ENCODE measurements at places on chromosomes 7 and 10.

GRCh38 chr10:73875139-73875475 lies 752 bp upstream of the CAMK2G start:
- no peak for DNase-seq

- DNase-seq, result no peak
Observed at GRCh38 chr10:133473270-133473669, 19.5 kb downstream of the SCART1 start.

DNA sequence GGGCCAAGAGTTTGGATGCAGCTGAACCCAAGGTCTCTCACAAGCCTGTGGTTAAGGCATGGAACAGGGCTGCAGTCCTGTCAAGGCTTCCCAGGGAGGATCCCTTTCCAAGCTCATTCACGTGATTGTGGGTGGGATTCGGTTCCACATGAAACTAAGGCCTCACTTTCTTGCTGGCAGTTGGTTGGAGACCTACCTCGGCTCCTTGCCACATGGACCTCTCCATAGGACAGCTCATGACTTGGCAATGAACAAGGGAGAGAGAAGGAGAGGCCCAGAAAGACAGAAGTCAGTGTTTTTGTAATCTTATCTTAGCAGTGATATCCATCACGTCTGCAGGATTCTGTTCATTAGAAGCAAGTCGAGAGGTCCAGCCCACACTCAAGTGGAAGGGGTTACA lies 583.8 kb downstream of the LRMDA start:
- no peak for DNase-seq

GRCh38 chr7:22846961-22847360 lies 24.3 kb upstream of the TOMM7 start:
- no peak for DNase-seq

GRCh38 chr10:79627075-79627474 lies 16.3 kb downstream of the SFTPA1 start:
- no peak for DNase-seq

DNA sequence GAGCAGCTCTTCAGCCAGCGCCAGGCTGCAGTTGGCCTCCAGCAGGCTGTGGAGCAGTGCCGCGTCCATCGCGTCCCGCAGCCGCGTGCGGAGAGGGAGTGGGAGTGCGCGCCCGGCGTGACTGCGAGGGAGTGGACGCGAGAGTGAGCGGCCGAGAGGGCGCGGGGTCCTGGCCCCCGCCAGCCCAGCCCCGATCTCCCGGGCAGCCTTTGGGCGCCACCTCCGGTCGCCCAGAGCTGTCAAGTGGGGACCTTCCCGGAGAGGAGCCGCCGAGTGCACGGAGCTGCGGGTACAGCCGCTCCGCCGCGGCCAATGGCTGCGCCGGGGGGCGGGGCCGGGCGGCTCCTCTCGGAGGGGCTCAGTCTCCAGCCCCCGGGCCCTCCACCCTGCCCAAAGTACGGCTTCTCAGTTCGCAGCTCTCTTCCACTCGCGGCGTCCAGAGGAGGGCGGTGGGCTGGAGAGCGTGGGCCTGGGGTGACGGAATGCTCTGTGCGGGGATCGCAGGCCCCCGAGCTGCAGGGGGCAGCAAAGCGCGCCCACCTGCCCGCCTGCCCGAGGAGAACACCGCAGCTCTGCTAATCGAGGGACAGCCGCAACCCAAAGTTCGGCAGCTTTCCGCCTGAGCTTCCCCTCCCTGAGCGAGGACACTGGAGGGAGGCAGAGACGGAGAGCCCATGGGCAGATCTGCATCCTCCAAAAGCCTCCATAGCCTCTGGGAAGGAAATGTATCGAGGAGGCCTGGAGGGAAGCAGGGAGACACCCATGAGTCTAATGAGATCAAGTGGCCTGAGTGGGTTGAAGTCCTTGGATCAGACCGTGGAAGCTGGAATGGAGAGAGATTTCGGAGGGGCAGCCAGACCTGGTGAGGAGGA lies at the start of gene CRHR2:
Gene CRHR2 (minus strand): TSS at position 245 of the 872 bp plus-strand sequence. CDS start 176 bp downstream, at position 69.
- no peak for DNase-seq

DNA sequence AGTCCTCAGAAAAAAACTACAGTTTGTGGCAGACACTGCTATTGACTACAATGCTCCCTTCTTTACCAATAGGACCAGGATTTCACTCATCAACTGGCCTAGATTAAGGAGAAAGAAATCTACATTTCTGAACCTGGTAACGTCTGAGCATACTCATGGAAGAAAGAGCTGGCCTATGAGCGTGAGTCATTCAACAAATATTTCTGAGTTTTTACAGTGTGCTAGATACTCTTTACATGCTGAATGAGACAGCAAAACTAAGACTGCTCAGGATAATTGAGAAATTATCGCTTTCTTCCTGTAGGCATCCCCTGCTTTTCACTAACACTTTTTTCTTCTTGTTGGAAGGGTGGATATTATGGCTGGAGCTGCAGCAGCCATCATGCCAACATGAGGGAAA lies 609.7 kb downstream of the TNS3 start:
- DNase-seq, result no peak

- no peak for DNase-seq
Observed at GRCh38 chr7:137091396-137091795, 222.9 kb downstream of the CHRM2 start.

DNA sequence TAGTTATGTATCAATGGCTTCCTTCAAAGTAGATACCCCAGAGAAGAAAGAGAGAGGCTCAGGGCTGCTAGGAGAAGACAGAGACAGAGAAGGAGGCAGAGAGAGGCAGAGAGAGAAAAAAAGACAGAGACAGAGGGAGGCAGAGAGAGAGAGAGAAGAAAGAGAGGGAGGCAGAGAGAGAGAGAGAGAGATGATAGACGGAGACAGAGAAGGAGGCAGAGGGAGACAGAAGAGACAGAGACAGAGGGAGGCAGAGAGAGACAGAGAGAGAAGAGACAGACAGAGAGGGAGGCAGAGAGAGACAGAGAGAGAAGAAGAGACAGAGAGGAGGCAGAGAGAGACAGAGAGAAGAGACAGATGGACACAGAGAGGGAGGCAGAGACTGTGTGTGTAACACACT lies 187.9 kb downstream of the DNAJB6 start:
- no peak for DNase-seq

Measured in stimulated activated CD8-positive, alpha-beta memory T cell treated with anti-CD3 and anti-CD28 coated beads, Interleukin-4, amount 100 ng/mL, for 4 hours (primary cell).